ENCODE measurements at places on chromosomes 4 and X. TPM values are rescaled to one million over a fixed set of nuclear protein-coding genes. Genes with fewer than 3 reads are reported as not detected.

GRCh38 chr4:122285285-122285684 lies 93.5 kb upstream of the ADAD1 start:
- H3K4me1 ChIP-seq, result no peaks in the 10 kb centered on the region
- DNase-seq, result no peak
- H3K36me3 ChIP-seq, result peaks cover 76% of the 10 kb centered on the region
- no peak overlapping the region for H3K4me3 ChIP-seq

GRCh38 chr4:117327491-117327890 lies 242.1 kb upstream of the TRAM1L1 start:
- H3K27me3 ChIP-seq, result no peaks in the 10 kb centered on the region
- no peaks in the 10 kb centered on the region for H3K36me3 ChIP-seq
- no peak overlapping the region for H3K27ac ChIP-seq
- no peaks in the 10 kb centered on the region for H3K4me1 ChIP-seq

DNA sequence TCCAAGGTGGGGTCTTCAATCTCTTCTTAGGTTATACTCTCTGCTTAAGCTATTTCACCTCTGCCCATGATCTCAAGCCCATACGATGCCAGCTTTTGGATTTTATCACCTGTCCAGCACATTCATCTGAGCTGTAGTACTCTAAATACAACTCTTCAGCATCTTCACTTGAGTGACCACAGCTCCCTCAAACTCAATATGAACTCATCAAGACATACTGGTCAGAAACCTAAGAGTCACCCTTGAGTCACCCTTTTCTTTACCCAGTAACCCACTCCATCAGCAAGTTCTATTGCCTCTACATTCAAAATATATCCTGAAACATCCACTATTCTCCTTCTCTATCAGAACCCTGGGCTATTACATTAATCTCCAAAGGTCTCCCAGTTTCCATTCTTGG lies 69.4 kb downstream of the DCHS2 start:
- no peaks in the 10 kb centered on the region for H3K36me3 ChIP-seq
- H3K4me3 ChIP-seq, result no peak overlapping the region
- no peak for DNase-seq
- H3K27me3 ChIP-seq, result peaks cover 20% of the 10 kb centered on the region
- no peaks in the 10 kb centered on the region for H3K4me1 ChIP-seq

DNA sequence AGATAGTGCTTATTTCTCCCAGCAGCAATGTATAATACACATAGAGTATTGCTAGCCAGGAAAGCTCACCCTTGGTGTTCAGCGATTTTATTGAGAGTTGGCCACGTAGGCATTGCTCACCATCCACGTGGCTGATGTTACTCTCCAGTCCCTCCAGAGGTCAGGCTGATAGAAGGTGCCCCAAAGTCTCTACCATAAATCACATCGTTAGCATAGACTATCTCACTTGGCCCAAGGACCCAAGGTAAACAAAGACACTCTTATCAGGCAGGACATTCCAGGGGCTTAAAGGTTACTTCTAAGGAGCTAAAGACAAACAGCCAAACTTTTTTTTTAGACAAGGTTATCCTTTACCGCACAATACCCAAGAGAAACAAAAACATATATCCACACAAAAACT lies 30.3 kb upstream of the RGN start:
- no peak overlapping the region for H3K4me3 ChIP-seq
- no peak for DNase-seq
- H3K27me3 ChIP-seq, result no peaks in the 10 kb centered on the region
- H3K4me1 ChIP-seq, result no peaks in the 10 kb centered on the region
- H3K36me3 ChIP-seq, result no peaks in the 10 kb centered on the region

DNA sequence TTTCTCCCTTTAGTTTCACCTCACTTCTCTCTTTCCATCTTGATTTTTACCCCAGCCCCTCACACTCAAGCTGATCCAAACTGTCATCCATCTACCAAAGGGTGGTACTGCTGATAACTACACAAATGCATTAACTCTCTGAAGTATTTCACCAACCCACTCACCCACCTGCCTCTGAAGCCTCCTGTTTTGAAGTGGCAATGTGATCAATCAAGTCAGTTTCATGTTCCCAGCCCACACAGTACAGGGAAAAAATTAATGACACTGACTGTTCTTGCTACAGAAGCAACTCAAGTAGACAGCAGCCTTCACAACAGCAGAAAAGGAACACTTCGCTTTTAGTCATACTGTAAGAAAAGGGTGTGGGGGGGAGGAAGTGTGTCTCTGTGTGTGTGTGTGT lies 183.0 kb upstream of the NOCT start:
- no peak for DNase-seq
- no peak overlapping the region for H3K4me3 ChIP-seq
- H3K27ac ChIP-seq, result no peak overlapping the region
- H3K36me3 ChIP-seq, result no peaks in the 10 kb centered on the region
- H3K27me3 ChIP-seq, result no peaks in the 10 kb centered on the region

QRFPR gene
- 0.25 TPM for total RNA-seq

DNA sequence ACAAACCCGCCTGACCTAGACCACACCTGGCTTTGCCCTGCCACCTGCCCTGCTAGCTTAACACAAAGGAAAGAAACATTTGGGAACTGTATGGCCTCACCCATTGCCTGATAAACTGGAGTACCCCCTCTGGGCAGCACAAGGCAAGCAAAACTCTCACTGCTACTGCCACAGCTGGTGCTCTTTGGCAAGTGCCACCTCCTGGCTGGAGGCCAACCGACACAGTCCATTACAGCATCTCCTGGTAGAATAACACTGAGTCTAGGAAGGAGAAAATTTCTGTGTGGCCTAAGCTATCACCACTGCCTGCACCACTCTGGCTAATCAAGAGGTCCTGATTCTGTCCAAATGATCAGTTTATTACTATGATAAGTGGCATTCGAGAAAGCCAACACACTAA lies 18.9 kb upstream of the SPANXN3 start:
- no peaks in the 10 kb centered on the region for H3K4me1 ChIP-seq
- no peak overlapping the region for H3K4me3 ChIP-seq
- no peak overlapping the region for H3K27ac ChIP-seq
- H3K27me3 ChIP-seq, result no peaks in the 10 kb centered on the region

TLR7 gene
- total RNA-seq, result 0.69 TPM

GRCh38 chrX:149365061-149365460 lies 140.0 kb downstream of the IDS start:
- no peaks in the 10 kb centered on the region for H3K36me3 ChIP-seq
- H3K27me3 ChIP-seq, result no peaks in the 10 kb centered on the region
- H3K4me3 ChIP-seq, result no peak overlapping the region
- H3K27ac ChIP-seq, result no peak overlapping the region

TLR1 gene
- total RNA-seq, result 3.5 TPM
